Regular cardiac myocyte (primary cell): ENCODE measurements at places on chromosomes 7 and 10. TPM values are rescaled to one million over a fixed set of nuclear protein-coding genes. Genes with fewer than 3 reads are reported as not detected.

Gene OR2A5
- not detected in 2 replicates for total RNA-seq

Gene METTL27
- 9.9 and 11.5 TPM in 2 replicates for total RNA-seq

Gene ARMC3
- total RNA-seq = not detected in 2 replicates

Gene INHBA
- total RNA-seq = 47.5 and 83.4 TPM in 2 replicates

Gene GLCCI1
- 2.9 and 8.5 TPM in 2 replicates for total RNA-seq

Gene HACD1
- total RNA-seq = 23.7 and 30.5 TPM in 2 replicates

Gene CRTAC1
- under 0.01 and 0.28 TPM in 2 replicates for total RNA-seq

Gene ANLN
- 12.4 and 118 TPM in 2 replicates for total RNA-seq

Gene SSC4D
- total RNA-seq = 0.77 and 1.4 TPM in 2 replicates

Gene SVIL
- 57.5 and 63.1 TPM in 2 replicates for total RNA-seq

Gene DEPP1
- 15.3 and 139 TPM in 2 replicates for total RNA-seq

Gene VSTM4
- total RNA-seq = 0.77 and 4.5 TPM in 2 replicates

Gene ELN
- 6.2 and 6.9 TPM in 2 replicates for total RNA-seq

Gene FAM25C
- total RNA-seq = not detected in 2 replicates

Gene SEC24C
- total RNA-seq = 37.8 and 64.8 TPM in 2 replicates

Gene C7orf57
- not detected in 2 replicates for total RNA-seq

Gene STEAP1B
- total RNA-seq = 13.2 and 25.3 TPM in 2 replicates

Gene UCMA
- total RNA-seq = not detected in 2 replicates

Gene FAM149B1
- 23.6 and 31.6 TPM in 2 replicates for total RNA-seq

Gene TMEM178B
- total RNA-seq = 0.38 and 2.3 TPM in 2 replicates

Gene RNF32
- 0.77 and 2.5 TPM in 2 replicates for total RNA-seq

Gene SLC26A3
- not detected in 2 replicates for total RNA-seq

Gene TMEM139
- not detected in 2 replicates for total RNA-seq

Gene HOXA1
- total RNA-seq = not detected in 2 replicates

Gene ACHE
- under 0.01 and 0.28 TPM in 2 replicates for total RNA-seq

Gene SUN3
- total RNA-seq = not detected in 2 replicates

Gene CAV1
- total RNA-seq = 549 and 668 TPM in 2 replicates

Gene RET
- total RNA-seq = 0.28 and 0.58 TPM in 2 replicates
